ENCODE measurements at places on chromosomes 16 and 17.

DNA sequence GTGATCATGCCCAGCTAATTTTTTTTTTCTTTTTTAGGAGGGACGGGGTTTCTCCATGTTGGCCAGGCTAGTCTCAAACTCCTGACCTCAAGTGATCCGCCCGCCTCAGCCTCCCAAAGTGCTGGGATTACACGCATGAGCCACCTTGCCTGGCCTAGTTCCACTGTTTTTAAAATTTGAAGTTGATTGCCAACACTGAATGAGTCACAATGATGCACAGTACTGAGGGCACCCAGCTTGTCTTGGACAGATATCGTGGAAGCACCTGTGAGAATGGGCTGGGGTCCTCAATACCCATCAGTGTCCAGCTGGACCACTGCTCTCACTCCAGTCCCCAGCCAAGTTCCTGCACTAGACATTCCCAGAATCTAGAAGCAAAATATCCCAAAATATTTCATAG is 2.5 kb downstream of the KNOP1 start:
- peak; percentile 30 for DNase-seq

DNA sequence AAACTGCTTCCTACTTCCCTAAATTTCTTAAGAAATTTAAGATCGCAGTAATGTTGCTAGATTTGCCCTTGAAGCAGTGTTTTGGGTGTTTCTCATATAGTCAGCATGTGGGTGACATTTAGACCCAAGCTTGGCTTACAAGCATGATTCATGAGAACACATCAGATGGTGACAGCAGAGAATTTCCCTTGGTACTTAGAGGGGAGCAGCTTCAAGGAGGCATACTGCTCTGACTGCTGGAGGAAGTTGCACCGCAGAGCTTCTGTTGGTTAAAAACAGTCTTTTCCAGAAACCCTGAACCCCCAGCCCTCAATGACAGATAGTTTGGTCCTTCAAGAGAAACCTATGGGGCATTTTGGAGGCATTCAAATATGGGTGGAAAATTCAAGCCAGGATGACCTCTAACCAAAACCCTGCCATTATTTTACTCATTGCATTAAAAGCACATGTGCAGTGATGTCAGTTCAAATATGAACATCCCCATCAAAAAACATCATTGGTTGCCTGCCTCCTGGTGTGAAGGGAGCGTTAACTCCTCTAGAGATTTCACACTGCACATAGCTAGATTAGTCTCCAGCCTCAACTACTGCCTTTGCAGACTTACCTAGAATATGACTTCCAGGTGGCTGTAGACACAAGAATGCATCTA is 201.5 kb upstream of the CACNG5 start:
- DNase-seq: peak; percentile 7

DNA sequence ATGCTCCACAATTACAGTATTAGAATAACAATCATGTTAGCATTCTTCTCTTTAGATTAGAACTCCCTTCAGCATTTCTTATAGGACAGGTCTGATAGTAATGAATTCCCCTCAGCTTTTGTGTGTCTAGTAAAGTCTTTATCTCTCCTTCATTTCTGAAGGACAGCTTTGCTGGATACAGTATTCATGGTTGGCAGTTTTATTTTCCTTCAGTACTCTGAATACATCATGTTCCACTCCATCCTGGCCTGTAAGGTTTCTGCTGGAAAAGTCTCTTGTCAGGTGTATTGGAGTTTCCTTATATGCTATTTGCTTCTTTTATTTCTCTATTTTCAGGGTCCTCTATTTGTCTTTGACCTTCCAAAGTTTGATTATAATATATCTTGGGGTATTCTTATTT is 4.0 kb upstream of the ABCA10 start:
- DNase-seq: no peak

- no peak for DNase-seq
These were observed 76.9 kb upstream of the PSMD7 start for GRCh38 chr16:74219706-74220105.

DNA sequence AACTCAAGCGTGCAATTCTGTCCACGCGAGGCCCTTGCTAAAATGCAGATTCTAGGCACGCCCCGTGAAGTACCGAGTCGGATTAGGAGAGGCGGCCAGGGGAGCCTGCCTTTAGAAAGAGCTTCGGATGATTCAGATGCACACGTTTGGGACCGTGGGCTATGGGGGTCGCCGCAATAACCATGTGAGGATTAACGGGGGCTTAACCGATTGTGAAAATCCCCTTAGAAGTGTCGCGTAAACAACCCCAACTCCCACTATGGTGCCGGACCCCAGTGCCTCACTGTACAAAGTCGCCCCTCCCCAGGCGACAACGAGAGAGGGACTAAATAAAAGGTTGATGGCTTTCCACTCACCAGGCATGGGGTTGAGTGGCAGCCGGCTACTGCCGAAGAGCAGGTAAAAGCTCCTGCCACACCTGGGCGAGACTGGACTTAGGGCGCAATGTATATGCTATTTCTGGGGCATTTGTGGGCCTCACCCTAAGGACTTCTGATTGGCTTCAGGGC is 635 bp upstream of the SP2 start:
- DNase-seq: no peak

- no peak for DNase-seq
These were observed 17.0 kb downstream of the SGSM2 start for GRCh38 chr17:2354311-2354710.

DNA sequence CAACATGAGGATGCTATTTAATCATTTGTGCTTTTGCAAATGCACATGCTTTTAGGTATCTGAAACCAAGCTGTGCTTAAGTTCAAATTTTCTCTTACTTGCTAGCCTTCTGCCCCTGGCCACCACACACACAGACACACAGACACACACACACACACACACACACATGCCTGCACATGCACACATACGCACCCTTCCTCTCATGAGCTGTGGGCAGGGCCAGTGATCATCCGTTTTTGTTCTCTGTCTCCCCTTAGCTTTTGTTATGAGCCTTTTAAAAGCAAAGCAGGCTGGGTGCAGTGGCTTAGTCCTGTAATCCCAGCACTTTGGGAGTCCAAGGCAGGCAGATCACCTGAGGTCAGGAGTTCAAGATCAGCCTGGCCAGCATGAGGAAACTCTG is 34.2 kb downstream of the CD300LF start:
- no peak for DNase-seq

GRCh38 chr16:85718682-85719081 is 29.9 kb upstream of the GINS2 start:
- DNase-seq: peak; percentile 7

DNA sequence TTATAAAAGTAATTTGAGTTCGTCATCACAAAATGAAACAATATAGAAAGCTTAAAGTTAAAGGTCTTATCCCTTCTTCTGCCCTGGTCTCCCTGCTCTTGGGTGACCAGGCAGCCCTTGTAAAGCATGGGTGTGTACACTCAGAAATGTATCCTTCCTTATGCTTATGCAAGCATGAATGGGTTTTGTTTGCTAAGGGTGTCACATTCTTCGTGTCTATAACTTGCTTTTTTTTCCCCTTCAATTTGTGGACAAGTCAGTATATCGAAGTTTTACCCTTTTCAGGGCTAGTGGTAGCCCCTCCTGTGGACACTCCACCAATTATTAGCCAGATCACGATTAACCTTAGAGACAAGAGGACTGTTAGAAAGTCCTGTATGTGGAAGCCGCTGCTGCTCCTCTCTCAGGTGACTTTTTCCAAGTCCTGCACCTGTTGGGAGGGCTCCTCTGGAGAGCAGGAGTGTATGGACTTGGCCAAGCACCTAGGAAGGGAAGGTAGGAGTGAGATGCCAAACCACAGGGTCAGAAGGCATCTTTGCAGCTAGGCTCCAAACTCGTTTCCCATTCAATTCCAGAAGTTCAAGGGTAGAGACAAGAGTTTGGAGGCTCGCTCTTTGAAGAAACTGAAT is 50.9 kb downstream of the LDHD start:
- DNase-seq: peak; percentile 60

DNA sequence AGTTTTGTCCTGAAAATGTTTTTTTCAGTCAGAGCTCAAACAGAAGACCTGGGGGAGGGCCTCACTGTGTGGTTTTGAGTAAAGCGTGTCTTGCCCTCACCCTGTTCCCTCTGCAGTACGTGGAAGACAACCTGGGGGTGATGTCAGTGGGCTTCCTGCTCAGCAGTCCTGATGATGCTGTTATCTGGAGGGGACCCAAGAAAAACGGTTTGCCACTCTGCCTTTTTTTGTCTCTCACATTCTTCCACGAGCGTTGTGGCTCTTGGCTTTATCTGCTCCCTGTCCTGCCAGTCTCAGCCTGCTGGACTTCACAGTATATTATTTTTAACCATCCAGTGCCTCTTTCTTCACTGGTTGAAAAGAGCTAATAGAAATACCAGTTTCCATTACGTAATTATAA is 12.9 kb downstream of the NUBP1 start:
- DNase-seq: no peak

- DNase-seq: no peak
These were observed 12.2 kb downstream of the HIC1 start for GRCh38 chr17:2067048-2067561.

GRCh38 chr17:66492561-66493005 is 190.2 kb downstream of the PRKCA start:
- no peak for DNase-seq

GRCh38 chr16:19377864-19378263 is 39.8 kb upstream of the TMC5 start:
- DNase-seq: no peak

DNA sequence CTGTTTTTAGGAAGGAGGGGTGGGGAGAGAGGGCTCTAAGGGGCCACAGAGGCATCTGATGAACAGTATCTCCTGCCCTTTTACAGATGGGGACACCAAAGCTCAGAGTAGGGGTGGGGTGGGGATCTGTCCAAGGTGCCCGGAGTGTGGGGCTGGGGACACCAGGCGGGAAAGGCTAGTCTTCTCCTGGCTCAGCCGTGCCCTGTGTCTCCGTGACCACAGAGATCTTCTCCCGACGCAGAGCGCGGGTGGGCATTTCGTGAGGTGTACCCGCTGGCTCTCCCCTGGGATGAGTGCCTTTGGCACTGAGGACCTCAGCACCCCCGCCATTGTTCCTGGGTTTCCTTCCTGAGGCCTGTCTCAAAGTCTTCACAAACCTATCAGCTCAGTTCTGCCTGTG is 209.6 kb downstream of the NTN1 start:
- DNase-seq: no peak

GRCh38 chr17:58532555-58532951 is 18.1 kb upstream of the MTMR4 start:
- no peak for DNase-seq

DNA sequence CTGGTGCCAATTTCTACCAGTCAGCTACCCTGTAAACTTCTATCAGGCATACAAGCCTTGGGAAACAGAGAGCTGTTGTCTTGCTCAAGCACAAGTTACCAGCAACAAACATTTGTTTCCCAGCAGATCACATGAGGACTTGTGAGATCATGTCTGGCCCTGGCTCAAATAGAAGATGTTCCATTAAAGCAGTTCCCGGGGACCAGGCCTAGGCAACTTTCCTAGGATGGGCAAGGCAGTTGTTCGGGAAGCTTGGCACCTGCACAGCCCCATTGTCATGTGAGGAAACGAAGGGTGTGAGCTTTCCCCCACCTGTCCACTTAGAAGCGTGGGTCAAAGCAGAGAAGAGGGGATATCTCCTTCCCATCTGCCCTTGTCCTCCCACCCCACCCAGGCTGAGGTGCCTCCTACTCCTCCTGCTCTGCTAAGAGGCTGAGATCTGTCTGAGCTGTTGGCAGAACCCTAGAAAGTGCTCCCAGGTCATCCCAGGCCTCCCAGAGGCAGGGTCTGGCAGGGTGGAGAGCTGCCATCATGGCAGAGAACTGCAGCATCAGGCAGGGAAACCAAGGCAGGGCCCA is 11.2 kb upstream of the SLC47A2 start:
- DNase-seq: peak; percentile 93

DNA sequence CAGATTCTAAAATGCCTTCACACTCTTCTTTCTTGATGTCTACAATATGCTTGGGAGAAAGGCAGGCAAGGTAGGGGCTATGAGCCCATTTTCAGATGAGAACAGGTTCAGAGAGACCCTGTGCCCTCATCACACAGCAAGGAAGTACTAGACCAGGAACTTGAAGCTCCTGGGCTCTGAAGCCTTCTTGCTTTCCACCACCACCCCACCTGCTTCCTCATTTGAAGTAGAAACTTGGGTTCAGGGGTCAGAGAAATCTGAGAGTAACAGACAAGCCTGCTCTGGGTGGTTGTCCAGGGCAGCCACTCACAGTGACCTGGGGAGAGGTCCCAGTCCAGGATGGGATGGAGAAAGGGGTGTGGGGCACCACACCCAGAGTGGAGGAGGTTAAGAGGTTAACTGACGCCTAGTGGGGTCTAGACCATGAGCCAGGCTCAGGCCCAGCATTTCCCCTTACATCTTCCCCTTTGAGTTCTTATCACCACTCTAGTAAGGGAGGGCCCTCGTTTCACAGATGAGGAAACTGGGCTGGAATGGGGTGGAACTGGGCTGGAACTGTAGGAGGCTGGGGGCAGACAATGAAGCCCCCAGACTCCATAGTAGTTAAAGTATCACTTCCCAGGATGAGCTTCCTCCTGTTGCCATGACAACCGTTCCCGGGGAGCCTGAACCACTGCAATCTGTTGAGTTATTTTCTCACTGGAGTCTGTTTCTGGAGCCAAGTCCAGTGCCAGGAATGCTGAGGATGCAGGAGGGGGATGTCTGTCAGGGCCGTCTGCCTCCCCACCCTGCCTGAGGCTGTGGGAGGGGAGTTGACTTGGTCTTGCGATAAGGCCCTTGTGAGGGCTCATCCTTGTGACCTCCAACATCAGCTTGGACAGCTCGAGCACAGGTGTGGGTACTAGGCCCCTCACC is 16.2 kb upstream of the PHF12 start:
- DNase-seq: no peak

Data from renal cortical epithelial cell (primary cell).